Fibroblast of skin of abdomen (primary cell): ENCODE measurements at places on chromosomes 5 and 9.
A peak's percentile ranks its signal among the peaks of the same experiment; 100 is the strongest.

- DNase-seq, result no peak
These were observed 108.0 kb upstream of the PTGER4 start for GRCh38 chr5:40571729-40572128.

DNA sequence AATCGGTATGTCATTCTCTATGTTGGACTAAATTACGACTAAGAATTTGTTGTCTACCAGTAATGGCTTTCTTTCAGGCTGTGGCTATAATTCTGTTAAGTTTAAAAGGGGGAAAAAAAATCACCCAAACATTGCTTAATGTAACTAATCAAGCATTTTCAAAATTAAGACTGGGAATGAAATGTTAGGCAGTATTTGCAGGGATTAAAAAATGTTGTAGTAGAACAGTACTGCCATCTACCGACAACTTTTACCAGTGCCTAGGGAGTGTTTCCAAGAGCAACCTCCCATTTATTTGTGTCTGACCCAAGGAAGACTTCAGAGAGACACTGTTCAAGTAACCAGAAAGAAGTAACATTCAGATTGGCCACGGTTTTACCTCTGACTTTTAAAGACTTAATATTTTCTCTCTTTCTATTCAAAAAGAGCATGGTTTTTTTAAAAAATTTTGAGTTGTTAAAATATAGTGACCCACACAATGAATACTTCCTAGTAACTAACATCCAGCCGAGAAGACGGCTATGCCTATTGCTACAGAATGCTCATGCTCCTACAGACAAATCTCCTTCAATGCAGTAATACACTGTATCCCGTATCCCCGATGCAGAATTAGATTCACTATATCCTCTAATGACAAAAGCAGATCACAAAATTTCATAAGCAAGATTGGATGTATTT, 92.4 kb downstream of the ARL15 start:
- DNase-seq, result peak; percentile 76

- no peak for DNase-seq
These were observed 493.3 kb upstream of the ADAMTS16 start for GRCh38 chr5:4646715-4647375.

DNA sequence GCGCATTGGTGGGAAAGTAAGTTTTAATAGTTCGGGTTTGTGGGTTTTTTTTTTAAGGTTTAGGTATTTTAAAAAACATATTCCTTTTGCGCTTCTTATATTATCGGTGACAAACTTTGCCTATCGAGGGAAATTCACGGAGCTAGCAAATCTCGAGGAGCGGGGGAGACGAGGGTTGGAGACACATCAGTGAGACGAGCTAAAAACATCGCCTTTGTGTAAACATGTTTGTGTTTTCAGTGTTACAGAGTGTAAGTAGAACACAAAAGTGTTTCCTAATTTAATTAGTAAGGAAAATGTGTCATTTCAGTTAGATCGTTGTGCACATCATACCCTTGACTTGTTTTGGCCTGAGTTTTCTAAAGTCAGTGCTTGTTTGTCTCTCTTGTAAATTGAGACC, 945 bp downstream of the BTF3 start:
- DNase-seq, result no peak

GRCh38 chr5:131224387-131225201, 39.3 kb upstream of the CDC42SE2 start:
- no peak for DNase-seq

GRCh38 chr9:93041108-93041802, 17.2 kb upstream of the SUSD3 start:
- DNase-seq, result no peak

DNA sequence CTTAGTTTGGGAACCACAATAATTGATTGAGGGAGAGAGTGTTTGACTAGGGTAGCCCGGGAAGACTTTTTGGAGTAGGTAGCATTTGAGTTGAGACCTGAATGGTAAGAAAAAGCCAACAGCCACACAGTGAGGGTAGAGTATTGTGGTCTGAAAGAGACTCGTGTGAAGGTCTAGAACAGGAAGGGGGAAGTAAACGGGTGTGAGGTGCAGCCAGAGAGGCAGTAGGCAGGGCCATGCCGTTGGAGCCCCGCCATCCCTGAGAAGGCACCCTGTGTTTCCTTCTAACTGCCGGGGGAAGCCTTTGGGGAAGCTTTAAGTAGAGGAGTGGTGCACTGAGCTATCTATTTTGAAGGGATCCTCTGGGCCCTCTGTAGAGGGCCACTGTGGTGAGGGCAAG, 3.5 kb upstream of the F2RL2 start:
- no peak for DNase-seq

DNA sequence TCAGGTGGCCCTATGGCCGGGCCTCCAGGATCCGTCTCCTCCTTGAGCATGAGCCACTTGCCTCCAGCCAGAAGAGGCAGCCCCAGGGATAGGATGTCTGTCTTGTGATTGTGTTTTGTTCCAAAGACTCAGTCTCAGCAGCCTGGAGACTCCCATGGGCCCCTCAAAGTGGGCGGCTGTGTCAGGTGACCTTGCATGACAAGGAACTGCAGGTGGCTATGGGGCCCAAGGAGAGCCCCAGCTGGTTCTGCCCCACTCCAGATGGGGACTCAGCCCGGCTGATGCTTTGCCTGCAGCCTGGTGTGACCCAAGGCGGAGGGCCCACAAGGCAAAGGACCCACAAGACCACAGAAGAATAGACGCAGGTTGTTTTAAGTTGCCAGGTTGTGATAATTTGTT, 284.3 kb upstream of the IRX4 start:
- DNase-seq, result no peak

DNA sequence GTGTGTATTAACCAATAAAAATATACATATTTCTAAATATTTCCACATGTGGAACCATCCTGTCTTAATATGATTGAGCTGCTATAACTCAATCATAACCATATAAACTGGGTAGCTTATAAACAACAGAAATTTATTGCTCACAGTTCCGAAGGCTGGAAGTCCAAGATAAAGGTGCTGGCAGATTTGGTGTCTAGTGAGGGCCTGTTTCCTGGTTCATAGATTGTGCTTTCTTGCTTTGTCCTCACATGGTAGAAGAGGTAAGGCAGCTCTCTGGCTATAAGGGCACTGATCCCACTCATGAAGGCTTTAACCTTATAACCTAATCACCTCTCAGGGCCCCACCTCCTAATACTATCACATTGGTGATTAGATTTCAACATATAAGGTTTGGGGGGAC, 14.0 kb upstream of the PRKAA1 start:
- DNase-seq, result no peak

GRCh38 chr9:98472216-98472615, 216.8 kb upstream of the TBC1D2 start:
- DNase-seq, result no peak

DNA sequence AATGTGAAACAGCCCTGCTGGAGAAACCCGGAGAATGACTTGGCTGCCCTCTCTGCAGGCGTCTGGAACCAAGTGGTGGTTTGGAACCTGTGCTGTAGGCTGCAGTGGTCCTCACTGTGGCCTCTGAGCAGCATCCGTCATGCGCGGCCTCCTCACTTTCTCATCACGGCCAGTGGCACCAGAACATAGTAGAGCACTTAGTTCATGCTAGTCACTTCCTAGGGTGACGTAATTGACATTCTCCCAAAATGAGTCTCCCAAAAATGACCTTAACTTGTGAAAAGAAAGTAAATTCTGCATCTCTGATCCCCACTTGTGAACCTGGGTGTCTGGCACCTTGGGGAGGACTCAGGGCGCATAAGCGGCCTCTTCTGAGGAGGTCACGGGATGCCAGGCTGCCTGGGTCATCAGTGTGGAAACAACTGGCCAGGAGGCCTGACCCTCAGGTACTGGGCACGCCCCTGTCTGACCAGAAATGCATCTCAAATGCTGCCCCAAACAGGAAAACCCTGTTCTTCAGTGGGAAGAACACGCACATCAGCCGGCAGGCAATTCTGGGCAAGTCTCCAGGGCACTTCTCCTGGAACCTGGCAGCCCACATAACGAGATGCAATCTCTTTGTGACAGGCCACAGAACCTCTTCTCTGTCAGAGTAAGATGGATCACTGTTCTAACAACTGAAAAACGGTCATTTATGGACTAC, 36.6 kb upstream of the SPTLC1 start:
- peak; percentile 72 for DNase-seq

DNA sequence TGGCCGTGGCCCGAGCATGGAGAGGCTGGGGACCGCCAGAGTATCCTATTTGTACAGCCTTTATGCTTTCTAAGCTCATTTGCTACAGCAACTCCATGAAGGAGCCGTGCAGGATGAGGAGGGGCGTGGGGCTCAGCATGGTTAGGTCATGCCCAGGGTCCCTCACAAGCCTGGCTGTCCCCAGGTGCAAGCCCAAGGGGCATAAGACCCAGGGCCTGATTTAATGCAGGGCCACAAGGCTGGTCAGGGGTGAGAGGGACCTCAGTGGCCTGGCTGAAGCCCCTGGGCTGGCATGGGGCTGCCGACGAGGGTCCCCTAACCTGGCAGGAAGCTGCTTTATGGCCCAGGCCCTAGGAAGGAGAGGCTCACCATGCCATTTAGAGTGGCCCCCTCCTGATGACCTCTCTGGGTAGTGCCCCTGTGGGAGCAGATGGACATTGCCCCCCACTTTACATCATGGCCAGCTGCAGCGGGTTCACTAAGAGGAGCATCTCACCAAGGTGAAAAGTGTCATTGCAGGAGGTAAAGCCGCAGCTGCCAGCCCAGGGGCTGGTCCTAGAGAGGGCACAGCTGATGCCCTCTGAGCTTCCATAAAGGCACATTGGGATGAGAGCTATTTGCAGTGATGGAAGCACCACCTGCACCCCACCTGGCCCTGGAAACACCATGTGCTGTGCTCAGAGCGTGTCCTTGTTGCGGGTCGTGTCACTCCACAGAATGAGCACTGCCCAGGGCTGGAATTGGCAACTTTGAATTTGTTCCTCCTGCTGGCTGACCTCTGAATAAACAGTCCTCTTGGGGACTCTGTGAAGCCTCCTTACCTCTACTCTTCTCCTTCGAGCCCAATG, 58.9 kb downstream of the ZNF618 start:
- DNase-seq, result no peak

DNA sequence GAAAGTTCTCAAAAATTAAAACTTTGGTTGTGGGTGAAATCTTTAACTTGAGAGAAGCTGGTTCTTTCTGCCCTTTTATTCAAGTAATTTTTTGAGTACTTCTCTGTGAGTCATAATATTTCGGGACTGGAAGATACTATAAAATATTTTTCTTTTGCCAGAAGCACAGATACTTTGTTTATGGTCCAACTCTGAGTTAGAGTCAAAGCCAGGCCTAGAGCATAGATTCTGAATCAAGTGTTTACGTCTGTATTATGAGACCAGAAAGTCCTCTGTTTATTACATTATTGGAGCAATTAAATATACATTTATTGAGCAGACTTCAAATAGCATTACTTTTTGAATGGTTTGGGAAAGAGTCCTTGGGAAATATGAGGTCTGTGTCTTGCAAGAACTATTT, 187.9 kb downstream of the FER start:
- DNase-seq, result no peak

GRCh38 chr5:140018517-140018916, 24.6 kb downstream of the NRG2 start:
- no peak for DNase-seq

GRCh38 chr9:87868635-87869034, 14.0 kb upstream of the SPATA31E1 start:
- DNase-seq, result no peak

DNA sequence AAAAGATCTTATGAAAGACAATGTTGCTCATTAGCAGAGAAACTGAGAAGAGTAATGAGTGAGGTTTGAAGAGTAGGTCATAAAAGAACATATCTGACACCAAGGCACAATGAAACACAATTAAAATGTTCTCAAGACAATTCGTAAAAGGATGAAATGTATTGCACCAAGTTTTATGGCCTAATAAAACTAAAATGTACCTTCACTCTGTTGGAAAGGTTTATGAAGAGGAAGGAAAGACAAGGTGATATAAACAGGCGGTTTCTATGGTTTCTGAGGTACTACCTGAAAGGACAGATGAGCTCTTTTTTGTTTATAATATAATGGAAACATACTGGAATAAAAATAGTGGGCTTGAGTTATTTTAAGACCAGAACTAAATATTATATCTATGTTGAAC, 821.3 kb downstream of the TAF11L14 start:
- no peak for DNase-seq

DNA sequence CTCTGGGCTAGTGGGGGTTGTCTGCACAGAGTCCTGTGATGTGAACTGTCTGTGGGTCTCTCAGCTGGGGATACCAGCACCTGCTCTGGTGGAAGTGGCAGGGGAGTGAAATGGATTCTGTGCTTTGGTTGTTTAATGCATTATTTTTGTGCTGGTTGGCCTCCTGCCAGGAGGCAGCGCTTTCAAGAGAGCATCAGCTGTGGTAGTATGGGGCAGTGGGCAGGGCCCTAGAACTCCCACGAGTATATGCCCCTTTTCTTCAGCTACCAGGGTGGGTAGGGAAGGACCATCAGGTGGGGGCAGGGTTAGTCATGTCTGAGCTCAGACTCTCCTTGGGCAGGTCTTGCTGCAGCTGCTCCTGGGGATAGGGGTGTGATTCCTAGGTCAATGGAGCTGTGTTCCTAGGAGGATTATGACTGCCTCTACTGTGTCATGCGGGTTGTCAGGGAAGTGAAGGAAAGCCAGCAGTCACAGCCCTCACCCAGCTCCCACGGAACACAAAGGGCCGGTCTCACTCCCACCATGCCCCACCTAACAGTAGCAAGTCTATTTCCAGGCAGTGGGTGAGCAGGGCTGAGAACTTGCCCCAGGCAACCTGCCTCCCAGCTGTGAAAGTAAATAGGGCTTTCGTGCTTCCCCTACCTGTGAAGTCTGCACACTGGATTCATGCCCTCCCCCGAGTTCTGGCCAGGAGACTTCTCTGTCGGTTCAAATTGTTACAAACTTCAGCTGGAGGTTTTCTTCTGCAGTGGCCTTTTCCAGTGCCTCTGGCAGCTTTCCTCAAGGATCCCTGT, 25.7 kb upstream of the FAM81B start:
- DNase-seq, result no peak

GRCh38 chr9:130535818-130536521, 43.4 kb upstream of the FUBP3 start:
- DNase-seq, result peak; percentile 34

DNA sequence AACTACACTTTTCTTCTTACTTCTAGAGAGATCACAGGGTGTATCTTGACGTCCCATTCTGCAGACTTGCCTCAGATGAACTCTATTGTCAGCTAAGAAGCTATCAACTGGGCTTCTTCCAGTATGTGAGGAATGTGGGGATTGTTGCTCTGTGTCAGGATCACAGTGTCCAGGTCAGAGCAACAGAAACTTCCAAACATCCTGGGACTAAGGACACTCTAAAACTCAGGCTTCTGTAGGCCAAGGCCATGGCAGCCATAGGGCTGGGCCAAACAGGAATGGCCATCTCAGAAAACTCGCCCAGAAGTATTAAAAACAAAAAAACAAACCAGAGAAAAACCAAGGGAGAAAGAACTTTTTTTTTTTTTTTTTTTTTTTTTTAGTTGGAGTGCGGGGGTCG, 210.0 kb upstream of the CLINT1 start:
- DNase-seq, result no peak

GRCh38 chr5:955886-956761, 52.5 kb upstream of the NKD2 start:
- no peak for DNase-seq

GRCh38 chr5:31711935-31712592, 73.1 kb downstream of the PDZD2 start:
- DNase-seq, result no peak
